ENCODE measurements at places on chromosomes 2 and 18.
A peak's percentile ranks its signal among the peaks of the same experiment; 100 is the strongest.

DNA sequence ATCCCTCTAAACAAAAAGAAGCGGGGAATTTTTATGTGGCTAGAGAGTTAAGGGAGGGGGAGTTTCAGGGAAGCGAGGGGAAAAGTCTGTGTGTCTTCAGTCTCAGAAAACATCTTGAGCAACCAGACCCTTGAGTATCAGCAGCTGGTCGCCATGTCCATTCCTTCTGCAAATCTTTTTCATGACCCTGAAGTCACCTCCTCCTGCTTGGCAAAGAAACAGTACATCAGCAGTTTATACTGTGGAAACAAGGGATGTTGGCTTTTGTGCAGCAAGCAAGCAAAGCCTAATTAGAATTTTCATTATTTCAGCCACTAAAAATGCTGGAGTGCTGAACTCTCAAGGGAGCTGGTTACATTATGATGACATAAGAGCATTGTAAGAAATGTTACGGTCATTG is 187.4 kb upstream of the SLC8A1 start:
- no peak for DNase-seq

DNA sequence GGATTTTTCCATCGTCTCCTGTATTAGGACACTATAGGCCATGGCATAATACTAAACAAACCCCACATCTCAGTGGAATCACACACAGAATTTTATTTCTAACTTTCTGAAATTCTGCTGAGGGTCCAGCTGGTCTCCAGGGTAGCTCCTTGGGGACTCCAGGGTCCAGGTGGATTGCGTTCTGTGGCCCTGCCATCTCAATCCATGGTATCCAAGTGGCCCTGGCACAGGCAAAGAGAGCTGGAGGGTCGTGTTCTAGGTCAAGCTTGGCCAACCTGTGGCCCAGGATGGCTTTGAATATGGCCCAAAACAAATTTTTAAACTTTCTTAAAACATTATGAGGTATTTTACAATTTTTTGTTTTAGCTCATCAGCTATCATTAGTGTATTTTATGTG is 134.6 kb downstream of the CTIF start:
- no peak for DNase-seq

DNA sequence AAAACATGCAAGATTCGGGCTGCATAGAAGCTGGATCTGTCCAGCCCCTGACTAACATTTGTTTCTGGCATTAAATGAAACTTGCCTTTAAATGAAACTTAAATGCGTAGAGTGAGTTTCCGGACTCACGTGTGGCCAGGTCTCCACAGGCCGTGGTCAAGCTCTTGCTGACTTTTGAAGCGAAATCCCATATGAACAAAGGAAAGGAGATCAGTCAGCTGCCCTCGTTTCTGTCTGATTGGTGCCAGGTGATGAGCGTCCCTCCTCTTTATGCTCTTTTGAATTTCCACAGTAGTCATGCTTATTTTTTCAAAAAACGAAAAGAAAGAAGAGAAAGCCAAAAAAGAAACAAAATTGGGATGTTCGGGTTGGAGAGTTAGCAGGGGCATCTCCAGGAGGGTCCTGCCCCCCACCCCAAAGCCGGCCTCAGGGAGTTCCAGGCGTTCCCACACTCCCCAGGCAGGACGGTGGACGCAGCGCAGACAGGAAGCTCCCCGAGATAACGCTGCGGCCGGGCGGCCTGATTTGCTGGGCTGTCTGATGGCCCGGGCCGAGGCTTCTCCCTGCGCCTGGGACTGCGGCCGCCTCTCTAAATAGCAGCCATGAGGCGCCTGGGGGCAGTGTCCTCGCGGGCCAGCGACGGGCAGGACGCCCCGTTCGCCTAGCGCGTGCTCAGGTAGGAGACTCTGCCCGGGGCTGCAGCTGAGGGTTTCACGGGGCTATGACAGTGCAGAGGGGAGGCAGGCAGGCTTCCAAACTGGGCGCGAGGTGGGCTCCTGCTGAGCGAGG is at the start of gene COLEC11:
TSS of gene COLEC11 (plus strand) at position 620 of the 789 bp plus-strand sequence. CDS start 9,229 bp downstream, outside the sequence.
- peak; percentile 57 for DNase-seq

- DNase-seq: no peak
Measured at GRCh38 chr18:68152770-68153169, 562.1 kb downstream of the TMX3 start.

DNA sequence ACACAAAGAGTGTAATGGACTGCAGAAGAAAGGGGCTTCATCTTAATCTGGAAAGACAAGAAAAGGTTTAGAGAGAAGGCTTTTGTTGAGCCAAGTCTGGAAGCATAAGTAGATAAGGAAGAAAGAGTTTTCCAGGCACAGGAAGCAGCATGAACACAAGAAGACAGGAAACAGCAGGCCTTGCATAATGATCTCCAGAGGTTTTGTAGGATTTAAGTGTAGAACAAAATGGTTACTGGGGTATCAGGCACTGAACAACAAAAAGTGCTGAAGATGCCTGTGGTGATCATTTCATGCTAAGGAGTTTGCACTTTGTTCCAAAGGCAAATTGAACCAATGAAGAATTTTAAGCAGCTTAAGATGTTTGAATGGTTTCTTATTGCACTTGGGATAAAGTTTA is 281.6 kb upstream of the TANK start:
- DNase-seq: no peak

DNA sequence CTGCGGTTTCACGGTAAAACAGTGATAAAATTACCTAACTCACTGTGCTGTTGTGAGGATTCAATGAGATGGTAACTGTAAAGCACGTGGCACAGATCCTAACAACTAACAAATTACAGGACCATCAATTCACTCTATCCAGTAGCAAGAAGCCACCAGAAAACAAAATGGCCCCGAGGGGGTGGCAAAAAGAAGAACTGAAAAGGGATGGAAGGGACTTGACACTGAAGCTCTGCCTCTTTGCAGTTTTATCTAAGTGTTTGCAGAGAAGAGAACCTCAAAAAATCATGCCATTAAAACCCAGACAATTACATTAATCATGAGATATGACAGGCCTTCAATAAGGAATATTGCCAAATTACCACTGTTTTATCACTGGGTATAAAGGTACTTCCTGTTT is 46.7 kb downstream of the IRS1 start:
- DNase-seq: no peak

DNA sequence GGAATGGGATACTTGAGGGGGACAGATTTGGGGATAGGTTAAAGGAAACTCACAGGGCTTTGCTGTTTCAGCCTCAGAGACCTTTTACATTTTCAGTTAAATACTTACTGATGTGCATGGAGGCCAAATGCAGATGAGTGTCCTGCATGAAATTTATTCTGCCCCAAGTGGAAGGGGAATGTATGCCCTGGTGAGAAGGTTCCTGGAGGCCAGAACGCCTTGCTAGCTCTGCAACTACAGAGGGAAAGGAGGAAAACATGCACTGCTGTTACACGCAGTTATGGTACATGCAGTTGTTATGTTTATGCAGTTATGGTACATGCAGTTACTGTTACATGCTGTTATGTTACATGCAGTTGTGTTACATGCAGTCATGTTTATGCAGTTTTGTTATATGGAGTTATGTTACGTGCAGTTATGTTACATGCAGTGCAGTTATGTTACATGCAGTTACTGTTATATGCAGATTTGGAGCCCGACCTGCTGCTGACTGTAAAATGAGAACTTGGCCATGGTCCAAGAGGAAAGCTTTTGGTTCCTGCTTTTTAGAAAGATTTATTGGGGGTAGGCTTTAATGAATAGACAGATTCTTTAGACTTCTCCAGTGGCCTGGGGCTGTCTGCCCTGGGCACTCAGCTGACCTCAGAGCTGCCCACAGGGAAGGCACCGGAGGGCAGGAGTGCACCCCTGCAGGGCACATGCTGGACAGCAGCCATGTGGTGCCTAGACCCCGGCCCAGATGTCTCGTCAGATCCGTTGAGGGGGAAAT is 84.1 kb downstream of the LDLRAD4 start:
- DNase-seq: no peak

All from iris pigment epithelial cell (primary cell).